ENCODE measurements at places on chromosomes 16 and 17.

DNA sequence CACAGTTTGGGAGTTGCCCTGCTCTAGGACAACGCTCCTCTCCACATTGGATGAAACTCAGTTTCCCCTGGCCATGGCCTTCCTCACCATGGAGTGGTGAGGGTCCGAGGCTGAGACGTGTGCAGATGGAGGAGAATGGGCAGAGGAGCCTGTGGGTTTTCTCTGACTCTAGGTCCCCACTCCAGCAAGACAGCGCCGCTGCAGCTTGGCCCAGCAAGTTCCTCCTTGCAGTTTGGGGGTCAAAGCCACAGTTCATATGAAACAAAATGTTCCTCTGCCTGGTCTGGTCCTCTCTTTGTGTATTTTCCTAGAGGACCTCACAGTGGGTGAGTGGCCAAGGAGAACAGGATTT lies 2.3 kb downstream of the C16orf54 start:
- no peak for DNase-seq

DNA sequence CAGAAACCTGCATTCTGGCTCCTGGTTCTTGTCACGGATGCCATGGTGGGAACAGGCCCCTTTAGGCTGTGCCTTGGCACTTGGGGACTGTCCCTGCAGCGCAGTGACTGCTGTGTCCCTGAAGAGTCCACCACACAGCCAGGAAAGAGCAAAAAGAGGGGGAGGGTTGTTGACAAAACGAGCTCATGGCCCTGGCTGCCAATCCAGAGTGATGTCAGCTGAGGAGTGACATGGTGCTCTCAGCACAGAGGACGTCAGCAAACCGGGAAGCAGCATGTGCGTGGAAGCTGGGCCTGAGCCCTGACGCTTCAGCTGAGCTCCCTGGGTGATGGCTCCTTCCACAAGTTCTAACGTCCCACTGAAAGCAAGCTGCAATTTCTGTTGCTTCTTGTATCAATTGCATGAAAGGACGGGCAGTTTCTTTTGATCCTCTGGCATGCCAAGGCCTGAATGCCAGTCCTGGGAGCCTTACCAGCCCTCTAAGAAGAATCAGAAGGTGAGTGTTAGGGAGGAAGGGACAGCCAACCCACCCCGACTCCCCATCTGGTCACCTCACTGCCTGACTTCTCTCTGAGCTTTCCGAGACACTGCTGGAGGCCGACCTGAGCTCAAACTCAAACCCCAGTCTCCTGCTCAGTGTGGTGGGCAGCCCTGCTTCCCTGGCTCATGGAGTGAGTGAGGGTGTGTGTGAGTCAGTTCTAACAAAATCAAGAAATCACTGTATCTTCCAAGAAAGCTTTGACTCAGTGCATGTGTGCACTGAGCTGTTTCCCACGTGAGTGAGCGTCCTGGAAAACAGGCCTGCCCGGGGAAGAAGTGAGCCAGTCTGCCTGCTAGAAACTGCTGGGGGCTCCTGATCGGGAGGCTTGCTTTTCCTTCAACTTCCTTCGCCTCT lies 14.7 kb upstream of the WNT3 start:
- DNase-seq, result peak; percentile 72

GRCh38 chr16:23283571-23283970 lies 18.5 kb upstream of the SCNN1B start:
- DNase-seq, result no peak

DNA sequence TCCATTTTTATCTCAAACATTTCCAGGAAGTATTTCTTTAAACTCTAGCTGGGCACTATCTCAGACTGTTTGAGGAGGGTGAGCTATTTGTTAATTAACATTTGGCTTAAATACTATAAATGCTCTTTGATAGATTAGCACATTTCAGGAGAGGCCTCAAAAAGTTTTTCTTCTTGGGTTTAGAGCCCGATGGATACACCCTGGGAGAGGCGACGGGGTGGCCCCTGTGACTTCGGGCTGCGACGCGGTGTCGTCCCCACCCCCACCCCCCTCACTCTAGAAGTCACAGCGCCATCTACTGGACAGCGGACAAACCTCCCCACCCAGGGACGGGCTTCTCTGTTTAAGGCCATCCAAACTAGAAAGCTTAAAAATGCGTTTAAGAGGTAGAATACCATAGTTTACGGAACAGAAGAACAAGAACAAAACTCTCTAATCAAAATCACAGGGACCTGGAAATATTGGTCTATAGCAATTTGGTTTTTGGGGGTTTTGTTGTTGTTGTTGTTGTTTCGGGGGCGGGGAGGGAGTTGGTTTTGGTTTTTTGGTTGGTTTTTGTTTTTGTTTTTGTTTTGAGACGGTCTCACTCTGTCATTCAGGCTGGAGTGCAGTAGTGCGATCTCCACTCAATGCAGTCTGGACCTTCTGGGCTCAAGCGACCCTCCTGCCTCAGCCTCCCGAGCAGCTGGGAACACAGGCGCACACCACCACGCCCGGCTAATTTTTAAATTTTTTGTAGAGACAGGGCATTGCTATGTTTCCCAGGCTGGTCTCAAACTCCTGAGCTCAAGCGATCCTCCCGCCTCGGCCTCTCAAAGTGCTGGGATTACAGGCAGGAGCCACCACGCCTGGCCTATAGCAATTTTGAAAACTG lies 254.4 kb downstream of the C16orf95 start:
- DNase-seq, result peak; percentile 71

DNA sequence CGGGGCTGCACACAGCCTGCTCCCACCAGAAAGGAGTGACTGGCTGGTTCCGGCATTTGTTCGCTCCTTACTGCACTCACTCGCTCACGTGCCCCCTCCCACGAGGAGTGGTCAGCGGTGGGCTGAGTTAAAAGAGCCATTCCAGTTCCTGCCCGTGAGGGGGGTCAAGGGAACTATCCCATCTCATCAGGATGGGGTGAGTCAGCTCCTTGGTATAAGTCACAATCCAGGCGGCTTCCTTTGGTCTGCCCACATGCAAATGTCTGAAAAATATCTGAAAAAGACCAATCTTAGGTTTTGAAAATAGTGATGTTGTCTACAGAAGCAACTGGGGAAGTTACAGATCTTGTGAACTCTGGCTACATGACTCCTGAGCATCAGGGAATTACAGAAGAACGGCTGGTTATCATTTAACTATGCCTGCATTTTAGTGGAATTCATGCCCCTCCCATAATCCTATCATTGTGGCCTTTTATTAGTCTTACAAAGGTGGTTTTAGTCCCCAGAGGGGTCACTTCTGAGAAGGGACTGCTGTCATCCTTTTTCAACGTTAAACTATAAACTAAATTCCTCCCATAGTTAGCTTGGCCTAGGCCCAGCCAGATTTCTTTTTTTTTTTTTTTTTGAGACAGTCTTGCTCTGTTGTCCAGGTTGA lies 9.8 kb upstream of the TNFSF12 start:
- no peak for DNase-seq

GRCh38 chr17:14091367-14091766 lies 22.1 kb downstream of the COX10 start:
- no peak for DNase-seq

DNA sequence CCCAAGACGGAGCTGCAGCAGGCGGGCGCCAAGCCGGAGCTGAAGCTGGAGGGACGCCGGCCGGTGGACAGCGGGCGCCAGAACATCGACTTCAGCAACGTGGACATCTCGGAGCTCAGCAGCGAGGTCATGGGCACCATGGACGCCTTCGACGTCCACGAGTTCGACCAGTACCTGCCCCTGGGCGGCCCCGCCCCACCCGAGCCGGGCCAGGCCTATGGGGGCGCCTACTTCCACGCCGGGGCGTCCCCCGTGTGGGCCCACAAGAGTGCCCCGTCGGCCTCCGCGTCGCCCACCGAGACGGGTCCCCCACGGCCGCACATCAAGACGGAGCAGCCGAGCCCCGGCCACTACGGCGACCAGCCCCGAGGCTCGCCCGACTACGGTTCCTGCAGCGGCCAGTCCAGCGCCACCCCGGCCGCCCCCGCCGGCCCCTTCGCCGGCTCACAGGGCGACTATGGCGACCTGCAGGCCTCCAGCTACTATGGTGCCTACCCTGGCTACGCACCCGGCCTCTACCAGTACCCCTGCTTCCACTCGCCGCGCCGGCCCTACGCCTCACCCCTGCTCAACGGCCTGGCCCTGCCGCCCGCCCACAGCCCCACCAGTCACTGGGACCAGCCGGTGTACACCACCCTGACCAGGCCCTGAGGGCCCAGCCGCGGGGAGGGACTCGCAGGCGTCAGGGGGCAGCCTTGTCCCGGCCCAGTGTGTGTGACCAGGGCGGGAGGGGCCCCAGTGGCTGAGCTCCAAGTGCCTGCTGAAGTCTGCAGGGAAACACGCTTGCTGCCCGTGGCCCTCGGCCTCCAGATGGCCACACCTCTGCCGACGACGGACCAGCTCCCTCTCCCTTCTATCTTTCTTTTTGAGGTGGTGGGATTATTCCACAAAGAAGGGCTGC lies 3.4 kb downstream of the SOX8 start:
- DNase-seq, result peak; percentile 72

- DNase-seq, result peak; percentile 49
Measured at GRCh38 chr17:45346216-45347015, 29.6 kb upstream of the MAP3K14 start.

GRCh38 chr16:85570213-85570734 lies 42.8 kb upstream of the GSE1 start:
- DNase-seq, result no peak

GRCh38 chr17:76063875-76064546 lies 8.3 kb downstream of the SRP68 start:
- no peak for DNase-seq

- DNase-seq, result no peak
Measured at GRCh38 chr16:57516176-57516725, 20.1 kb downstream of the CCDC102A start.

DNA sequence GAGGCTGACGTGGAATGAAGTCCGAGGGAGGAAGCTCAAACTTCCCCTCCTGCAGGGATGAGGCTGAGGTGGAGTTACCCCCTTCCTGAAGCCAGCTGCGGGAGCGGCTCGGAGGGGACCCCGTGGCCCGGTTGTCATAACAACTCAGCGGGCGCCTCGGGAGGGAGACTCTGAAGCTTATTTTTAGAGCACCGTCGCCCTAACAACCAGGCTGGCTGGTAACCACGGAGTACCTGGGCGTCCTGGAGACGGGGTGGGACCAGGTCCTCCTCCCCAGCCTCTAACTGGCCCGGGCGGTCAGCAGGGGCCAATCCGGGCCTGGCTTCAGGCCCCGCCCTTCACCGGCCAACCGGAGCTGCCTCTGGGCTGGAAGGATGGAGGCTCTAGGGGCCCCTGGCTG lies 27.7 kb downstream of the NECAB2 start:
- DNase-seq, result peak; percentile 21

DNA sequence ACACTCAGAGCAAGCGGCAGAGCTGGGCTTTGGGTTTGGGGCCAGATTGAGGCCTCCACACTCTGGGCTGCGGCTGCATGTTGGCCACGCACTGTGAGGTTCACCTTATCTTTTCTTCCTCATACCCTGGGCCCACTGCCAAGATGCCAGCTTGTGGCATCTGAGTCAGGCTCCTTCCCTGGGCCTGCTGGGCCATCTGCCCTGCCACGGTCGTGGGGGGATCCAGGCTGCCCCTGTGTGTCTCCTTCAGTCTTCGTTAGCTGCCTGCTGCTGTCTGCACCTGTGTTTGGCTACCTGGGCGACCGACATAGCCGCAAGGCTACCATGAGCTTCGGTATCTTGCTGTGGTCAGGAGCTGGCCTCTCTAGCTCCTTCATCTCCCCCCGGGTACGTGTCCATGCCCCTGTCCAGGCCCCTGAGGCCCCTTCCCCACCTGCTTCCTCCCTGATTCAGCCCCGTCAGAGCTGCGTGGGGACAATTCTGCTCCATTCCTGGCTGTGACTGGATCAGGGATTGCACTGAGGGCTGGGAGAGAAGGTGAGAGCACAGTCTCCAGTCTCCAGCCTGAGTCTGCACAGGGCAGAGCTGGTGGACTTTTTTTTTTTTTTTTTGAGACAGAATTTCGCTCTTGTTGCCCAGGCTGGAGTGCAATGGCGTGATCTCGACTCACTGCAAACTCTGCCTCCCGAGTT lies 11.2 kb downstream of the SPNS3 start:
- no peak for DNase-seq

All from midbrain (tissue), 1 donor.